NCI-H1092 treated with DMSO at 0.1 percent for 48 hours (cell line): ENCODE measurements at places on chromosomes 11 and 22.

DNA sequence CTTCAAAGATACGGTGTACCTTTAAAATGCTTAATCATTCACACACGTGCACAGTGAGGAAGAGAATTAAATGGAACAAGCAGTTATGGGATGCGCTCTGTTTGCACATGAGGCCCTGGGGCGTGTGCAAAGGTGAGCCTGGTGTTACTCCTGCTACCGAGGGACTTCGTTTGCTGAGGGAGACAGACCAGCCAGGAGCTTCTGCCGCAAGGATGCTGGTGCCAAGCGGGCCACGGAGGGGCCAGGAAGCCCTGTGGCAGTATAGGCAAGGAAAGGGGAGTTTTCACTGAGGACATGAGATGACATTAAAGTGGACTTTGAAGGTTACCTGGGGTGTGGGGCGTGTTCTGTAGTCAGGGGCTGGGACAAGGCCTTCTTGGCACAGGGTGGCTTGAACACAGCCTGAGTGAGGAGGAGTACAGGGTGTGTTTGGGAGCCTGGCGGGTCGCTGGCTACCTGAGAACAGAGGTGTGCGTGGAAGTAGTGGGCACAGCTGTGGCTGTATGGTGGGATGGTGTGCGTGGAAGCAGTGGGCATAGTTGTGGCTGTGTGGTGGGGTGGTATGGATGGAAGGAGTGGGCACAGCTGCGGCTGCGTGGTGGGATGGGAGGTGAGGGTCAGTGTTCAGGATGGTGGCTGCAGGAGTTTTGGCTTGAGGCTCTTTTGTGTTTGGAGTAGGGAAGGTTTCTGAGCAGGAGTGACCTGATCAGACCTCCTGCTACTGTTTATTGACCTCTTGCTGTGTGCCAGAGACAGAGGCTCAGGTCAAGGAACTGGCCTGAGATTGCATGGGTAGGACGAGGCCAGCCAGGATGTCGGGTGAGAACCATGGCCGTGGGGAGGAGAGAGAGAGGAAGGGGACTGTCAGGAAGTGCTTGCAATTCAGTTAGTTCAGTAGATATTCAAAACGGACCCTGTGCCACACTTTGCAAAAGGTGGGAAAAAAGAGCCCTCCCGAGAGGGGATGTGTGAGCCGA is 13.7 kb downstream of the TBC1D22A start:
- no peak for DNase-seq

- no peak for DNase-seq
Observed at GRCh38 chr11:67596753-67597300, 9.9 kb upstream of the NDUFV1 start.

GRCh38 chr11:64323373-64323772 is 5.5 kb downstream of the PRDX5 start:
- no peak for DNase-seq

GRCh38 chr11:113332023-113332422 is 17.6 kb downstream of the TTC12 start:
- no peak for DNase-seq

DNA sequence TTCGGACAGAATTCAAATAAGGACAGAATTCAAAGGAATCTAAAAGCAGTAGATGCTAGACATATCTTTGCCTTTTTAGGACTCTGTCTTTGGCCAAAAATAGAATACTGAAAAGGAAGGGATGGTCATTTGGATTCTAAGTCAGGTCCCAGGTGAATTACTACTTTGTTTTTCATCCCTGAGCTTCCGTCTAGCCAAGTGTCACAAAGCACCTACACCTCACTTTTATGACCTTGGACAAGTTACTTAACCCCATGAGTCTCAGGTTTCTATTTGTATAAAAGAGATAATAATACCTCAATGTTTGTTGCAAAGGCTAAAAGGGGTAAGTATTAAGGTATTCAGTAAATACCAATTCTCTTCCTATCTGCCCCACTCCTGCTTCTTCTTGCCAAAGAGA is 7.3 kb downstream of the KIF18A start:
- no peak for DNase-seq

GRCh38 chr11:74208507-74208906 is 37.4 kb downstream of the PPME1 start:
- no peak for DNase-seq

DNA sequence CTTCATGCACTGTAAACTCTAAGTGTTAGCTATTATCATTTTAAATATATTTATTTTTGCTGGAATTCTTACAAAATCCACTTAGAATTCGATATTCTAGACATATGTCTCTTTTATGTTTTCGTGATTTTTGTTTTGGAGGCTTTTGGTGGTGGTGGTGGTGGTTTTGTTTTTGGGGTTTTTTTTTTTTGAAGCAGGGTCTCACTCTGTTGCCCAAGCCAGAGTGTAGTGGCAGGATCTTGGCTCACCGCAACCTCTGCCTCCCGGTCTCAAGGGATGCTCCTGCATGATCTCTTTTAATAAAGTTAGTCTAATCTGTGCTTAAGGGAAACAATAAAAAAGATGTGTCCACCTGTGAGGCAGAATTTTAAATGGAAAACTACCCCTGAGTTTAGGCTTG is 117.7 kb downstream of the MRTFA start:
- no peak for DNase-seq

GRCh38 chr11:120054016-120054752 is 83.7 kb downstream of the TRIM29 start:
- no peak for DNase-seq
